Nucleus accumbens (tissue), 56 donors: ENCODE measurements at places on chromosomes 4 and X.

DNA sequence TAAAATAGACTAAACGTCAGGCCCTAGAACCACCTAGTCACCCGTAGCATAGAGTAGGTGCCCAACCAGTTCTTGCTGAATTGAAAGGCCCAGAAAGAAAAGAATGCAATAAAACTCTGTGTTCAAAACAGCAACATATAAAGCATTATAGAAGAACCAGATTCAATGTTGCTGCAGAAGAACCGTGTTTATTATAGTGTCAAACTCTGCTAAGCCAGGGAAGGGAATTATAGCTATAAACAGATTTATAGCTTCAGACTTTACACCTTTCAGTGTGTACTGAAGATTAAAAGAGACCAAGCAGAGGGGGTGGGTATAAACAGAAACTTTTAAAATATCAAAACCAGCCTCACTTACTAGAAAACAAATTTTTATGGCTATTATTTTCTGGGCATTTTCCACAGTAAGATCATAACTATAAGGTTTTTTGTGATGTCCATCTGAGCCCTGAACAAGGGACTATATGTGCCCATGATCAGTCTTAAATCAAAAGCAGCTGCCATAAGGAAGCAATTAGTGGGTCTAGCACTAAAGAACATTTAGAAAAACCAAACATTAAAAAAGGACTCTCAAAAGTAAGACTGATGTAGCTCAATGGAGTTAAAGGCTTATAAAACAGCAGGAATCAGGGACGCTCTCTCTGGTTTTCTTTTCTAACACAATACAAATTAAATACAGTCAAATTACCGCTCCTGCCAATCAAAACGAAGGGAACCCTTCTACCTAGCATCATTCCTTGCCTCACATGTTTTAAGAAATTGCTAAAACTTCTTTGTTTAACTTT is 219.7 kb upstream of the ETNPPL start:
- no peak for DNase-seq

DNA sequence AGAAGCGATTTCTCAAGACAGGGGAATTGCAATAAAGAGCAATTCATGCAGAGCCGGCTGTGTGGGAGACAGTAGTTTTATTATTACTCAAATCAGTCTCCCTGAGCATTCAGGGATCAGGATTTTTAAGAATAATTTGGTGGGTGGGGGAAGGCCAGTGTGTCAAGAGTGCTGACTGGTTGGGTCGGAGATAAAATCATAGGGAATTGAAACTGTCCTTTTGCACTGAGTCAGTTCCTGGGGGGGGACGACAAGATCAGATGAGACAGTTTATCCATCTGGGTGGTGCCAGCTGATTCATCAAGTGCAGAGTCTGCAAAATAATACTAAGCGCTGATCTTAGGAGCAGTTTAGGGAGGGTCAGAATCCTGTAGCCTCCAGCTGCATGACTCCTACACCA is 502.4 kb downstream of the NLGN4X start:
- no peak for DNase-seq

DNA sequence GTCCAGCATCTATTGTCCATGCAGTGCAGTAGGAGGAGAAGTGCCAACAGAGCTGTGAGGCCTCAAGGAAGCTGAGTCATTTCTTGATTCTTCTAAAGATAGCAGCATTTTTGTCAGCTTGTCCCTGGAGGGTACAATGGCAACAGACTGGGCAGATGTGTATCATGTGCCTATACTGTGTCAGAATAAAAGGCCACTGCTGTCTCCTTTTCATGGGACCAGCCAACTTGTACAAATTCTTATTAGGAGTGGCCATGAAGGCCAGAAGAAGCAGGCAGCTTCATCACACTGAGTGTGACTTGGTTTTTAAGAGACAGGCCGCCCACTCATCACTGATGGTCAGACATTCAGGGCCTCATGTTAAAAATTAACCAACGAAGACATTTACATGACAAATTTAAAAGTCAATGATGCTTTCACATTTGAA is 185.0 kb upstream of the FAM241A start:
- DNase-seq, result no peak

GRCh38 chr4:37522996-37523395 is 163.2 kb downstream of the RELL1 start:
- no peak for DNase-seq

DNA sequence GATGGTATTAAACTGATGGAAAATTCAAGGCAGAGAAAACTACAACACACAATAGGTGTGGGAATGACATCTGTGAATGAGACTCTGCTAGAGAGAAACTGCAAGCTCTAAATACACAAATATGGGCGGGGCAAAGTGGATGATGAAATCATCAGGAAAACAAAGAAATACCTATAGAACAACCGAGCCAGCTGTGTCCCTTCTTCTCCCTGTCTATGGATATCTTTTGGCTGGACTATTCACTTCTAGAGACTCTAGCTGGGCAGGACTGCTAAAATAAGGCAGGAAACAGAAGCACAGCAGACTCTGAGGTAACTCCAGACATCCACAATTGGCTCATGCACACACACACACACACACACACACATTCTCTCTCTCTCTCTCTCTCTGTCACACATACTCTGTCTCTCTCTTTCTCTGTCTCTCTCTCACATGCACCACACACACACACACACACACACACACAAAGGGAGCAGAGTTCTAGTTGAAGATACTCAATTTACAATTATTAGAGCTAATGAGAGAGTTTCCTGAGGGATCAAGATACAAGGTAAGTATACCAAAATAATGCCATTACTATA is 27.2 kb upstream of the EDNRA start:
- no peak for DNase-seq

GRCh38 chrX:64202808-64203325 is 2.6 kb downstream of the AMER1 start:
- DNase-seq, result no peak

DNA sequence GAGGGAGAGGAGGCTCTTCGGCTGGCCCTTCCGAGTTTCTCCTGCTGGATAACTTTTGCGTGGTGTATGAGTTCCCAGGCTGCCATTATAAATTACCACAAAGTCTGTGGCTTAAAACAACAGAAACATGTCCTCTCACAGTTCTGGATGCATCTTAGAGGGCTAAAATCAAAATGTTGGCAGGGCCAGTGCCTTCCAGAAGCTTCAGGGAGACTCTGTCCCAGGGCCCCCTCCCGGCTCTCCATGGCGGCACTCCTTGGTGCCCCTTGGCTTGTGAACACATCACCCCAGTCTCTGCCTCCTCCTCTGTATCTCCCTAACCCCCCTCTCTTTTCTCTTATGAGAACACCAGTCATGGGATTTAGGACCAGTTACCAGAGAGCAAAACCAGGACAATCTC is 23.3 kb upstream of the PPP2R2C start:
- DNase-seq, result no peak

GRCh38 chr4:113435893-113436292 is 325.6 kb downstream of the CAMK2D start:
- peak; percentile 1 for DNase-seq

GRCh38 chr4:7410446-7410845 is 24.3 kb downstream of the PSAPL1 start:
- DNase-seq, result no peak

- peak; percentile 71 for DNase-seq
Measured at GRCh38 chrX:25015486-25016360, at the start of gene ARX. Gene ARX (minus strand): TSS chrX:25015965. CDS start chrX:25015737, 228 bp downstream.

GRCh38 chr4:42498040-42498439 is 100.8 kb downstream of the SHISA3 start:
- no peak for DNase-seq

DNA sequence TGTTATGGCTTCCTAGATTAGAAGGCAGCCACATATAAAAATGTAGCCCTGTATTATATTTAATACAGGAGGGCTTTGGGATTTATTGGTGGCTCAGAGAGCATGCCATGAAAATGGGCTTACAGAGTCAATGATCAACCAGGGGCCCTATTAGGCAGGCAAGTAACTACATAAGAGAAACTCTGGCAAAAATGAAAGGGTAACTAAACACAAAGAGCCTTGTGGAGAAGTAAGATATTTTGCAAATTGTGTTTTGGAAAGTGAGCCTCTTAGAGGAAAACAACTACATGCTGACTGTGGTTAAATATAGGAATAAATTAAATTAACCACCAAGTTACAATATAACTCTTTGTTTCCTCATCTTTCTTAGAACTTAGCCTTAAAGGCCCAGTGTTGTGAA is 5.5 kb downstream of the SAT1 start:
- DNase-seq, result no peak

DNA sequence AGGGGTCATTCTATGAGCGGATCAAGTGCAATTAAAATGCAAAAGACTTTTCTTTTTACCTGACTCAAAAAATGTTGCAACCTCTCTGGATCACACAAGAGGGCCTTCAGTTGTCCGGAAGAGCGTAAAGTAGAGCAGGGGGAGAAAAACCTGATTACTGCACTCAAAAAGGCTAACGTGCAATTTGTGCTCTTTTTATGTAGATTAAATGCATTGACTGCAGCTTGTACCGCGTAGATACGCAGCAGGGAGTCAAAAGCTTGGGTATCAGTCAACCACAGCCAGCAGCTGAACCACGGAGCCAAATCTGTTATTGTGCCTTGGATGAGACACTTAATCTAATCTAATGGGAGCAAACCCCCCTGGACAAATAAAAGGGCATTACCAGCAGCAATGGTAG is 107.3 kb upstream of the RAI2 start:
- no peak for DNase-seq

- no peak for DNase-seq
Measured at GRCh38 chr4:3414421-3415279, 27.1 kb upstream of the HGFAC start.

GRCh38 chrX:139299309-139299708 is 231.2 kb upstream of the F9 start:
- DNase-seq, result no peak

GRCh38 chrX:153471663-153472280 is 1.4 kb upstream of the HAUS7 start:
- no peak for DNase-seq

- no peak for DNase-seq
Measured at GRCh38 chr4:2805712-2806389, 13.0 kb downstream of the SH3BP2 start.

- no peak for DNase-seq
Measured at GRCh38 chrX:113634565-113634964, 793.9 kb upstream of the AMOT start.

- DNase-seq, result no peak
Measured at GRCh38 chrX:12080265-12080664, 58.0 kb upstream of the FRMPD4 start.

- DNase-seq, result no peak
Measured at GRCh38 chrX:45669715-45670340, 469.2 kb upstream of the DIPK2B start.

- no peak for DNase-seq
Measured at GRCh38 chr4:85556283-85556682, 81.3 kb downstream of the ARHGAP24 start.

DNA sequence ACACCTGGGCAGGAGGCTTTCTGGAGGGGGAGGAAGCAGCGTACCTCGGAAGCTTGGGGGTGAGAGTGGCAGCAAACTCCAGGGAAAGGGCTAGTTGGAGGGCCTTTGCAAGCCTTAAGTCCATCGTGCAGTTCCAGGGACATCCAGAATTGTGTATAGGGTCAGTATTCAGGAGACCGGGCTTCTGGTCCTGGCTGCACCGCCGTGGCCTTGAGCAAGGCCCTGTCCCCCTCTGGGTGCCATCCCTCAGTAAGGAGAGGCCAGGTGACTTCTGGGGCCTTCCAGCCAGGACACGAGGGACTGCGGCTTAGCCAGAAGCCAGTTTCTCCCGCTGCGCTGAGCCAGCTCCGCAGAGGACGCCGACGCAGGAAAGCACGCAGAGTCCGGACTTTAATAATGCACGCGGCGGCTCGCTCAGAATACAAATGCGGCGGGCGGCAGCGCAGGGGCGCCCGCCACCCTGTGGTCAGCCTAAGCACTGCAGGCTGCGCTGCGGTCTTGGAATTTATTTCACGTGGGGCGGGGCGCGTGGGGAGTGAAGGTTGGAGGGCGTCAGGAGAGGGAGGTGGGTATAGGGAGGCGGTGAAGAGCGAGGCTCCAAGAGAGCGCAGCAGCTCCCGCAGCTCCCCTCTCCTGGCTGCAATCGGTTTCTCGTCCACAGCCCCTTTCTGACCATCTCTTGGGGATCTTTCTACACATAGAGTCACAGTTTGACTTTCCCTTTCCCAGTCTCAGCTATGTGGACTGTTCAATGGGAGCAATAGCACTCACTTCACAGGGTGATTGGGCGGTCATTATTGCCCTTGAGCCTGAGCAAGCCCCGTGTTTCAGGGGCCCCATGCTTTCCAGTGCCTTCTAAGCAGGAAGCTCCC is 94.1 kb upstream of the GPR50 start:
- peak; percentile 37 for DNase-seq

DNA sequence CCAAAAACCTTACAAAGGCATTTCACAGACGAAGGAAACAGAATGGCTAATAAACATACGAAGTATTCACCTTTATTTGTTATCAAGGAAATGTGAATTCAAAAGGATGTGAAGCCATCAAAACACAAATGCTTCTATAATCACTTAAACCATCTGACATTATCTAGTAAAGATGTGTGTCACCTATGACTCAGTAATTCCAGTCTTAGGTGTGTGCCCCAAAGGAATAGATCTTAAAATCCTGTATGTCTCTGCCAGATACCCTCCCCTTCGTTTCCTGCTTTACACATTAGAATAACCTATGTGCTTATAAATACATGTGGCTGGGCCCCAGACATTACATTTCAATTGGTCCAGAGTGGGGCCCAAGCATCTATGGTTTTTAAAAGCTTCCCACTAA is 41.8 kb upstream of the CEP135 start:
- DNase-seq, result no peak

- DNase-seq, result no peak
Measured at GRCh38 chr4:2047031-2047660, 12.0 kb upstream of the NAT8L start.

DNA sequence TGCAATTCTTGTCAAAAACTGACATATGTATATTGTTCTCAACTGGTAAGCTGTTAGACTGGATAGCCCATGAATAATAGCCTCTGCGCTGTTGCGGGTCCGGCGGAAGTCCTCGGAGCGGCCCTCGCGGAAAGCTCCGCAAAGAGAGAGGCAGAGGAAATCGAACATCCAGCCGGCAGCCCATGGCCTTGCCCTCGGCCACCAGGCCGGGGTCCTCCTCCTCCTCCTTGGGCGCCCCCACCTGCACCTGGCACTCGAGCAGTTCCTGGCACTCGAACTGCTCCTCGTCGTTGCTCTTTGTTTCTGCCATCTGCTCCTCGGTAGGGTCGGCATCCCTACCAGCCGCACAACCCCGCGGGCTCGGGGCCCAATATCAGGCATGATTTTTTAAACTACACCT is 1176.3 kb downstream of the PCDH18 start:
- no peak for DNase-seq

DNA sequence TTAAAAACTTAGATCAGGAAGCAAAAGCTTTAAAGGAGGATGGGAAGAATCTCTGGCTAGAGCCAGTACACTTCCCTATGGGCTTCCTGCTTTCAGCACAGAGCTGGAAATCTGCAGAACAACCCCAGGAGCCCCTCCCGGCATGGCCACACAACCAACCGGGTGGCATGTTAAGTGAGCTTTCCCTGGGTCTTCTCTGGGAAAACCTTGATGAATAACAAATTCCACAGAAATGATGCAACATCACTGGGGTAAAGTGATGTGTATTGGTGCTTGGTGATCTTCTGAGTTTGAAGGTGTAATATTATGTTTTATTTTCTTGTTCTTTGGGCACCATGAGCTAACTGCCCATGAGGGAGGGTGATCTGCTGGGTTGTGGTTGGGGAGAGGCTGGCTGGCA is 22.1 kb downstream of the NHS start:
- no peak for DNase-seq
